Spinal cord (tissue), 10 donors: ENCODE measurements at places on chromosomes 12 and 14. TPM values are rescaled to one million over a fixed set of nuclear protein-coding genes. Genes with fewer than 3 reads are reported as not detected.

- DNase-seq: no peak
These were observed 492.5 kb upstream of the FLRT2 start for GRCh38 chr14:85037411-85037810.

- no peak for DNase-seq
These were observed 636 bp downstream of the DUSP6 start for GRCh38 chr12:89351489-89352241.

GRCh38 chr12:46522071-46522470, 149.5 kb upstream of the SLC38A2 start:
- no peak for DNase-seq

SMOC1 gene
- total RNA-seq: 52.2 TPM

GLI1 gene
- 2.6 TPM for total RNA-seq

VRTN gene
- total RNA-seq: not detected
